Stimulated activated CD4-positive, alpha-beta T cell treated with anti-CD3 and anti-CD28 coated beads, Interleukin-1b, Interleukin-23, amount 100 ng/mL, for 4 hours (primary cell): ENCODE measurements at places on chromosomes 7 and 10.

GRCh38 chr7:91491868-91492267 is 227.6 kb downstream of the FZD1 start:
- no peak for DNase-seq

DNA sequence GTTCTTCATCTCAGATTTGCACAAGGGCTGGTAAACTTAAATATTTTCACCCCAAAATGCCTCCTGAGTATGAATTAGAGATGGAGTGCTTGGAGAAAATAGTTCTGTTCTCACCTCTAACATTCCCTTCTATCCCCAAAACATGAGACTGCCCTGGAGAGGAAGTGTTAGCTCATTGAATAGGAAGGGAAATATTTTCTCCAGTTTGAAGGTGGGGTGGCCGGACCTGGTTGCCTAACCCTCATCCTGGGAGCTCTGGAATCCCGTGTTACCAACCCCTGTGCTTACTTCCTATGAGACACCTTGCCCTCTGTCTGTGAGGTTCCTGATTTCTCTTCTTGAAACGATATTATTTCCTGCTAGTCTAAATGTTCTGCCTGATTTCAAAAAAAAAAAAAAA is 779 bp downstream of the IFIT2 start:
- DNase-seq: no peak

- no peak for DNase-seq
Measured at GRCh38 chr7:54946764-54947163, 72.1 kb upstream of the EGFR start.

GRCh38 chr10:43261578-43262396 is 5.1 kb downstream of the RASGEF1A start:
- DNase-seq: no peak

DNA sequence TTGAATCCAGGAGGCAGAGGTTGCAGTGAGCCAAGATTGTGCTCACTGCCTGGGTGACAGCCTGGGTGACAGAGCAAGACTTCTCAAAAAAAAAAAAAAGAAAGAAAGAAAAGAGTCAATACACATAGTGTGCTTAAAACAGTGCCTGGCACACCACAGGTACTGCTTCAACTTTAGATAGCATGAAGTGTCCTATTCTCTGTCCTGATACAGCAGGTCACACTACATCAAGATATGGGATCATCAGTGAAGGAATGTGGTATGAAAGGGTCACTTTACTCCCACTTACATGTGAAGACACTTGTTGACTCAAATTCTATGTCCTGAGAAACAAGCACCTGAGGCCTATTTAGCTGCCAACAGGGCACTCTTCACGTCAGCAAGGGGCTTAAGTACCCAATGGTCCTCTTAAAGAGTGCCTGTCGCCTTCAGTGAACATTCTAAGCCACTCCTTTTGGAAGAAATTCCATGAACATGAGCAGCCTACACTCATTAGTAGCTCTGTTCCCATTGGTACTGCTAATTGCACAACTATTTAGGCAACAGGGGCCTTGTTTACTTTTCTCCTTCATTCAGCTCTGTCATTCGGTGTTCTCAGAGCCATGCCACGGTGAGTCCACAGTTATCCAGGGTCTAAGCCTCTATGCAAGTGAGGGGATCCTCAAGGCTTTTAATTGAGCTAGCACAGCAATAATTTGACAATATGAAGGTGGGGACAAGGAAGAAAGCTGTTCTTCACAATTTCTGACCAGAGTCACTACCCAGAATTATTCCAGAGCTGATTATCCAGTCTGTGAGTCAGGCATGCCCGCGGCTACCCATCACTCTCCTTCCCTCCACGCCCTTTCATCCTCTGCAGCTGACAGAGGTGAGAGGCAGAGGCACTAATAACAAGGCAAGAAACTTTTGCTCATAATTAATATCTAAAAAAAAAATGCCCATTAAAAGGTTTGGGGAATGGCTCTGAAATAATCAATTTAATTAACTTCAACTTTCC is 56.6 kb upstream of the PTN start:
- no peak for DNase-seq

GRCh38 chr10:31926765-31927564 is 1.7 kb downstream of the ARHGAP12 start:
- no peak for DNase-seq

DNA sequence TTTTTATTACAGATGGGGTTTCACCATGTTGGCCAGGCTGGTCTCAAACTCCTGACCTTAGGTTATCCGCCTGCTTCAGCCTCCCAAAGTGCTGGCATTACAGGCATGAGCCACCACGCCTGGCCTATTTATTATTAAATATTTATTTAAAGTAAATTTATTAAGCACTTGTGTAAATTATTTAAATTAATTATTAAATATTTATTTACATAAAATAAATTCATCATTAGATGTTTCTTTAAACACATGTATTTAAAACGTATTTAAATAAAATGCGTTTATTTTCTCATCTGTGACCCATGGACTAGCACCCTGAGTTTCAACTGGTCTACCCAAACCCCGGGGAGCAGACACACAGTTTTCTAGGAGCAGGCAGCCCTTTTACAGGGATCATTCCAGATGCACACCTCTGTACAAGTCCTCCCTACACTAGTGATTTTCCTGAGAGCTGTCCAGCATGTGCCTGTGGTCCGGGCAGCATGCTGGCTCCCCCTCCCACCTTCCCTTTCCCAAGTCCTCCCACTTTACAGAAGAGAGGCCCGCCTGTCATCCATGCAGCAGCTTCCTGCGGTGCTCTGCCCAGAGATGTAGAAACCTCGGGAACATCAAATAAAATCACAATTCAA is 89.2 kb upstream of the ATP6V0A4 start:
- DNase-seq: no peak

DNA sequence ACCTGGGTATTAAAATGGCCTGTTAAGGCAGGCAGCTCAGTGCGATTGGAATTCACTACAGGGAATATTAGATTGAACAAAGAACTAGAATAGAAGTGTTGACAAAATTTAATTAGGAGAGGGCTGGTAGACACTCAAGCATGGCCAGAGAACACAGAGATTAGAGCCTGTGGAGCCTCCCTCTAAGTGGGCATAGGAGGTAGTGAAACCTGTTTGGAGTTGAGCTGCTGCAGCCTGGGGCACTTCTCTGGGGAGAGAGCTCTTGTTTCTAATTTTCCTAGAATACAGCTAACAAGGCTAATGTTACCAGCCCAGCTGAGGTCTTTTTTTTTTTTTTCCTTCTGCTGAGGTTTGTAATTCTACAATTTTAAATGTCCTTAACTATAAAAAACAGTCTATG is 46.4 kb downstream of the TMEM168 start:
- no peak for DNase-seq

GRCh38 chr10:99224766-99225165 is 10.9 kb downstream of the HPSE2 start:
- DNase-seq: no peak

DNA sequence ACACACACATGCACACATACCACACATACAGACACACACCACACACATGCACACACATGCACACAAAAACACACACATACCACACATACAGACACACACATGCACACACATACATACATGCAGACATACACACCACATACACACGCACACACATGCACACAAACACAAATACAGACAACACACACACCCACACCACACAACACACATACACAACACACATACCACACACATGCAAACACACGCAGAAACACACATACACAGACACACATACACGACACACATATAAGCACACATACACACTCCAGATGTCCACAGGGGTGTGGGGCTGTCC is 60.1 kb upstream of the PPP2R2D start:
- no peak for DNase-seq

- no peak for DNase-seq
Measured at GRCh38 chr10:33238643-33239042, 95.8 kb downstream of the NRP1 start.

GRCh38 chr10:120783867-120784266 is 67.3 kb upstream of the WDR11 start:
- DNase-seq: no peak

- DNase-seq: no peak
Measured at GRCh38 chr10:37478381-37478780, 353.0 kb downstream of the ANKRD30A start.

DNA sequence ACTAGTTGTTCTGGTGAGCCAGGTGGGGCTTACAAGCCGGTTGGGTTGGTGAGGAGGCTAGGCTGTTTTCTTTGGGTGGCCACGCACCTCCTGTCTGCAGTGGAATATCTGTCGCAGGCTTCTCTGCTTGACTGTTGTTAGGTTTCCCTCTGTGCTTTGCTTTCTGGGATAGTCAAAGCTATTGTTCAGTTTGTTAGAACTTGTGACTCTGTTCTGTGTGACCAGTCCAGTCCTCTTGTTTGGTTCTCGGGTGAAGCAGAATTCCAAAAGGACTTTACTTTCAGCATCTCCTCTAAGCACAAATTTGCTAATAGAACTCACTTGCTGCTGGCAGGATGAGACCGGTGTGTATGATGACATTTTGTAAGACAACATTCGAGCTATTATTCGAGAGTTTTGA is 105.3 kb downstream of the CREB5 start:
- DNase-seq: no peak

GRCh38 chr10:112374724-112375541 is 1.0 kb downstream of the ACSL5 start:
- no peak for DNase-seq
